ENCODE measurements at places on chromosomes 2 and 18. TPM values are rescaled to one million over a fixed set of nuclear protein-coding genes. Genes with fewer than 3 reads are reported as not detected.

DNA sequence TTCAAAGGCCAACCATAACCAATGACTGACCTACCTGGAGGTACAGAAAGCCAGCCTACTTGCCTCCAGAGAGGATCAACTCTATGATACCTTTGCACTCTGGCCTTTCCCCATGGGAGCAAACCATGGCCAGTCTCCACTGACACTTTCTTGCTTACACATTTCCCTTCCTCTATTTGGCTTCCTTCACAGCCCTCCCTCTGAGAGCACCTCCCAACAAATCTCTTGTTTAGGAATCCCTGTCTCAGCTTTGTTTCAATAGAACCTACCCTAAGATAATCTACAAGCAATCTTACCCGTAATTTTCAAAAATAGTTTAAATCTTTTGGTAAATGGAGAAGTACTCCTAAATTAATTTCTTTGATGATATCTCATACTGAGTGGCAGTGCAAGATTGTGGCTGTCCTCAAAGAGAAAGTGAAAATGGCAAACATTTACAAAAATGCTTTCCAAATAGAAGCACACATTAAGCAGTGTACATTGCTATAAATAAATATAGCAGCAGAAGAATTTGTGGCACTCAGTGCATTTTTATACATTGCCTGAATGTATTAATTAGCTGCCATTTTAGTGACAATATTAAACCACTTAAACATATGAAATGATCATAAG, 140.6 kb downstream of the CCDC148 start:
- DNase-seq: no peak

DNA sequence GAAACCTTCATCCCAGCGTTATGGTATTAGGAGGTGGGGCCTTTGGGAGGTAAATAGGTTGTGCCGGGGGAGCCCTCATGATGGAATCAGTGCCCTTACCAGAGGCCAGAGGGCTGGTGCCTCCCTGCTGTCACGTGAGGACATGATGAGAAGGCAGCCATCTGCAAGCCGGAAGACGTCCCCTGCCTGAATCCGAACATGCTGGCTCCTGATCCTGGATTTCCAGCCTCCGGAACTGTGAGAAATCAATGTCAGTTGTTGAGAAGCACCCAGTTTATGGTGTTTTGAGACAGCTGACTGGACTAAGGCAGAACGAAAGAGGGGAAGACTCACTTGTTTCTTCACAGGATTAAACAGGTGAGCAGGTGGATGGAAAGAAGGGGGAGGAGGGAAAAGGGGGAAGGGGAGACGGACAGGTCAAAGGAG, 13.0 kb upstream of the KLF11 start:
- DNase-seq: no peak

DNA sequence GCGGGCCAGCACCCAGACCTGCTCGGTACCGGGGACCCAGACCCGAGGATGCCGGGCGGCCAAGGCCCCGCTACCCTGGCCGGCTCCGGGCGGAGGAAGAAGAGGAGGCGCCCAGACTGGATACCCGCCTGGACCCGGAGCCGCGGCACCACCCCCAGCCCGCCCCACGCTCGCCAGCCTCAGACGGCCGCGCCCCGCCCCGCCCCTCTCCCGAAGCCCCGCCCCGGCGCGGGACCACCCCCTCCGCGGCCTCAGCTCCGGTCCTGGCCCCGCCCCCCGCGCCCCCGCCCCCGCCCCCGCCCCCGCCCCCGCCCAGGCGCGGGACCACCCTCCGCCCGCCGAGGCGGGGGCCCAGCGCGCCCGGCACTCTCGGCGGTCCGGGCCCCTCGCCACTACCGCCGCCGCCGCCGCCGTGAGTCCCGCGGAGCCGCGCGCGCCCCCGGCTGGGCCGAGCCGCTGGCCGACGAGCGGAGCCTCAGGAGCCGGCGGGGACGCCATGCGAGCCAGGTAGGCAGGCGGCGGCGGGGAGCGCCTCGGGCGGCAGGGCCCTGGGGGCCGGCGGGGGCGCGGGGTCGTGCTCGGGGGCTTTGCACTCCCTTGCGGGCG, at the start of gene SH3BP4:
TSS of gene SH3BP4 (plus strand) at position 354 of the 606 bp plus-strand sequence. CDS start 82,986 bp downstream, outside the sequence.
- peak; percentile 40 for DNase-seq

DNA sequence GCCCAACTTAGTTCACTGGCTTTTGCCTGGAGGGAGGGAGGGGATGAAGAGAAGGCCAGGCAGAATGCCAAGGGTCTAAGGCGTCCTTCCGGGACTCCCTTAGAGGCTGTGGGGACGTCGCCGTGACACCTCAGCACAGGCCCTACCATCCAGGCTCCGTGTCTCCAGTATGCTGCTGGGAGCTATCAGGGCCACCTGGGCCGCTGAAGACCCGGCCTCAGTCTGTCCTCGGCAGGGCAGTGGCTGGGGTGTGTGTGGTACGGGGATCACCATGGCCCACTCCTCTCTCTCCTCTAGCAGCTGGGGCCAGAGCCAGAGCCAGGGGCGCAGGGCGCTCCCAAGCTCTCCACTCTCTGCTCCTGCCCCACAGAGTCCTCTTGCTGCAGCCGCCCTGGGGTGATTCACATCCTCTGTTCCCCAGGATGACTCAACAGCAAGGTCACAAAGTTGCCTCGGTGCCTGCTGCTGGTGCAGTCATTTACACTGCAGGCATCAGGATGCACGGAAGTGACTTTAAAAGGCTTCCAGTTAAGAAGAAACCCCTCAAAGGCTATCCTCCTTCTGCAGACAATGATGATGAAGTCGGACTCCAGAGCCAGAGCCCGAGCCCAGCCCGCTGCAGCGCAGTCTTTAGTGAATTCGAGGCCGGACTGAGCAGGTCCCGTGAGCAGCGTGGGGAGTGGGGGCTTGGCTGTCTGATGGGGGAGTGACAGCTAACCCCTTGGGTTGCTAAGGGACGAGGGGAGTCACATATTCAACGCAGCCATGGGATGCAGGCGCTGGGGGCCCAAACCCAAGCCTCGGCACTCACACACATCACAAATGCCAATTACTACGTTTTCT, 31.9 kb downstream of the SNORC start:
- no peak for DNase-seq

- DNase-seq: no peak
Observed at GRCh38 chr2:6878549-6878948, 972 bp downstream of the RSAD2 start.

- no peak for DNase-seq
Observed at GRCh38 chr2:116467243-116467642, 1347.2 kb upstream of the DDX18 start.

GRCh38 chr2:67631483-67631882, 234.3 kb downstream of the ETAA1 start:
- DNase-seq: no peak

GRCh38 chr2:2731101-2731815, 400.2 kb upstream of the MYT1L start:
- no peak for DNase-seq

DNA sequence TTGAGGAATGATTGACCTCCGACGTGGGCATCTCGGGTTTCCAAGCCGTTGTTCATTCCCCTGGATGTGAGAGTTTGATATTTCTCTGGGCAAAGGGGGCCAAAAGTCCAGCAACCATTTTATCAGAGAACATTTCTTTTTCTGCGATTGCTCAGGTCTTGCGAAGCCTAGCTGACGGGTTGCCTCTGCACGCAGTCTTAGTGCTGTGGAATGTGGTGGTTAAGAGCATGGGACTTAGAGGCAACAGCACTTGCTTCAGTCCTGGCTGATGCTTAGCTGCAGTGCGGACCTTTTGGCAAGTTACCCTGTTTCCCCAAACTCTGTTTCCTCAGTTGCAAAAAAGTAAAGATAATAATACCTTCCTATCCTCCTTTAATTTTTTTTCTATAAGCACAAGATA, 45.0 kb downstream of the FAP start:
- no peak for DNase-seq

Gene DYNAP
- total RNA-seq: not detected

All from thoracic aorta (tissue), 2 donors.